CD14-positive monocyte (primary cell): ENCODE measurements at places on chromosomes 16 and 17.

DNA sequence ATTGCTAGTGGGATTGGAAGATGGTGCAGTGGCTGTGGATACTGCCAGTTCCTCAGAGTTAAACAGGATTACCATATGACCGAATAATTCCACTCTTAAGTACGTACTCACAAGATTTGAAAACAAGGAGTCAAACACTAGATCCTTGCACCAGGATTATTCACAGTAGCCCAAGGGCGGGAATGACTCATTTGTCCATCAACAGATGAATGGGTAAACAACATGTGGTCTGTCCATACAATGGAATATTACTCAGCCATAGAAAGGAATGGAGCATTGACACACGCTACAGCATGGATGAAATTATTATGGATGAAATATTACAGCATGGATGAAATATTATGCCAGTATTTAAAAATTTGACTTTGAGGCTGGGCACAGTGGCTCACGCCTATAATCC lies 9.1 kb upstream of the MAPK8IP3 start:
- DNase-seq = no peak

- DNase-seq = no peak
Measured at GRCh38 chr16:16182918-16183317, 40.4 kb downstream of the ABCC6 start.

GRCh38 chr16:54281535-54282201 lies 4.9 kb downstream of the IRX3 start:
- no peak for DNase-seq

GRCh38 chr16:67884684-67885083 lies at the start of gene NRN1L:
Gene NRN1L, plus strand, starts transcription at chr16:67884885. Its CDS starts 19 bp downstream, at chr16:67884904.
- DNase-seq = no peak

DNA sequence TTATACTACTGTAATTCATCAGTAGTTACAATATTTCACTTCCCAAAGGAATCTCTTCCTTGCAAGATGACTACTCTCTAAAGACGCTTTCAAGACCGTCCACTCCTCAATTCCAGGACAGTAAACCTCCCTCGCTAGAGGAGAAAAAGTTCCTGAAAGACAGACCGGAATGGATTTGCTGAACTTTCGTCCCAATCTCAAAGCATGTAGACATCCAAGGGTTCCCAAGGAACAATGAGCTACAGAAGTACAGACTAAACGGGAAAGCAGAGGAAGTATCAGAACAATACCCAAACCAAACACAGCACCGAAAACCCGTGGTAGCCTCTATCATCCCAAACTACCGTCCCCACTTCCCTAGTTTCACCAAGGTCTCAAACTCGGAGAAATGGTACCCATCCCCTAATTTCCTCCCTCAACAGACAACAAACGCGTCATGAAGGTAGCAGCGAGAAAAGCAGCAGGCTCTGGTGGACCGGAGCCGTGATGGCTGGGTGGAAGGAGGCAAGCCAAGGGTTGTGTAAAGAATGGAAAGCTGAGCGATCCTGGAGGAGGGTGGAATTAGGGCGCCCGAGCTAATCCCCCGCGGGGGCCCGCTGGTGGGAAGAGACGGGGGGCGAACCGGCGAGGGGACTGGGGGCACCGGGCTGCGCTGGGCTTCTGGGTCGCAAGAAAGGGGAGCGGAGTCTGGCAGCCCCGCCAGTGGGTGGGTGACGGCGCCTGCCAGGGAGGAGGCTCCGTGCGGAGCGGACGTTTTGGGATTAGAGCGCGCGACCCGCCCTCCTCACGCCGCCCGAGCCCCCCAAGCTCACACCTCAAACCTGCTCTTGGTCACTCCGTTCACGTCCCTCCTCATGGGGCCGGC lies 647 bp downstream of the FBXL20 start:
- DNase-seq = no peak

DNA sequence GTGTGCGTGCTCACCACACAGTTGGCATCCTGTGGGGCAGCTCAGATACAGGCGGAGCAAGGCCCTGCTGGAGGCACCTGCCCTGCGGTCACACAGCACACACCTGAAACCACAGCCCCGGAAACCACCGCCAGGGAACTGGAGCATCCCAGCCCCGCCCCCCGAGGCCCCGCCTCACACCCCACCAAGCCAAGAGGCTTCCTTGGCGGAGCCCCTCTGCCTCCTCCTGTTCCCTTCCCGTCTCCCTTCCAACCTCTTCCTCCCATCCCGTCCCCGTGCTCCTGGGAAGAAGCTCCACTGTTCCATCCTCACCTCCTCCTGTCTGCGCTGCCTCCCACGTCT lies 205.5 kb downstream of the NTN1 start:
- no peak for DNase-seq

DNA sequence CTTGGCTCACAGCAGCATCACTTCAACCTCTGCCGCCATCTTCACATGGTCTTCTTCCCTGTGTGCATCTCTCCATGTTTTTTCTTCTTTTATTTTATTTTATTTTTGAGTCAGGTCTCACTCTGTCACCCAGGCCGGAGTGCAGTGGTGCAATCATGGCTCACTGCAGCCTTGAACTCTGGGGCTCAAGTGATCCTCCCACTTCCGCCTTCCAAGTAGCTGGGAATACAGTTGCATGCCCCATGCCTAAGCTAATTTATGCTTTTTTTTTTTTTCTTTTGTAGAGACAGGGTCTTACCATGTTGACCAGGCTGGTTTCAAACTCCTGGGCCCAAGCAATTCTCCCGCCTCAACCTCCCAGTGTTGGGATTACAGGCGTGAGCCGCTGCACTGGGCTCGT lies 1.9 kb downstream of the NUDT7 start:
- DNase-seq = no peak

GRCh38 chr17:62670202-62670821 lies 42.8 kb downstream of the MRC2 start:
- DNase-seq = no peak

- DNase-seq = peak; percentile 9
Measured at GRCh38 chr16:82062645-82063058, 27.6 kb downstream of the HSD17B2 start.

DNA sequence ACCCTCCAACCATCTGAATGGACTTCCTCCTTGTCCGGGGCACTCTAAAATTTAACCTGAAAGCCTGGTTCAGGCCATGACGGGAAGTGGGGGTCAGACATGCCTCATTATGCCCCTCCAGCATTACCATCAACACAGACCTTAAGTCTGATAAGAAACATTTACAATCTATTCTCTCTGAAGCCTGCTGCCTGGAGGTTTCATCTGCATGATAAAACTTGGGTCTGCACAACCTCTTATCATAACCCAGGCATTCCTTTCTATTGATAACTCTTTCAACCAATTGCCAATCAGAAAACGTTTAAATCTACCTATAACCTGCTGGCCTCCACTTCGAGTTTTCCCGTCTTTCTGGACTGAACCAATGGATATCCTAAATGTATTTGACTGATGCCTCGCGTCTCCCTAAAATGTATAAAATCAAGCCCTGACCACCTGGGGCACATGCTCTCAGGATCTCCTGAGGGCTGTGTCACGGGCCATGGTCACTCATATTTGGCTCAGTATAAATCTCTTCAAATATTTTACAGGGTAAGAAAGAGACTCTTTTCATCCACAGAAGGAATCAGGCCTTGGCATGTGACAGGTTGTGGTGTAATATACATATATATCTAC lies 45.6 kb downstream of the LYRM1 start:
- no peak for DNase-seq

DNA sequence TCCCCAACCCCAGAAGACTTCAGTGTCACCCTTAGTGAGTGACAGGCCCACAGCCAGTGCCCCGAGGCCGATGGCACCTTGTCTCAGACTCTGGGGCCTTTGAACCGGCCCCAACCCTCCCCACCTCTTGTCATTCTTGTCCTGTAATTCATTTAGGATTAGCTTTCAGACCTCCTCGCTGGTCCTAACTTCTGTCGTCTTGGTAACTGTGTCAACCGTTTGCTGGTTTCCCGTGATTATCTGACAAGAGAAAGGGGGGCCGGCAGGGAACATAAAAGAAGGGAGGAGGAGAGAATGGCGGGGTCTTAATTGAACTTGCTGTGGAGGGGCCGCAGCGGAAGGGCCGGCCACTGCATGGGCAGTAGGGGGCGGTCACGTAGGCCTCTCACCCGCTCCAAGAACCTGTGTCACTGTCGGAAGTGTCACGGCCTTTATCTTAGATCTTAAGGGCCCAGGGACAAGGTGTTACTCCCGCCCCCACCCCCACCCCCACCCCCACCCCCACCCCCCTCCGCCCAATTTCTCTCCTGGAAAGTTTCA lies 46.5 kb upstream of the GSE1 start:
- DNase-seq = no peak

- no peak for DNase-seq
Measured at GRCh38 chr16:1276580-1276878, 20.7 kb downstream of the TPSD1 start.

GRCh38 chr17:74950207-74950606 lies 14.5 kb downstream of the OTOP3 start:
- DNase-seq = no peak

DNA sequence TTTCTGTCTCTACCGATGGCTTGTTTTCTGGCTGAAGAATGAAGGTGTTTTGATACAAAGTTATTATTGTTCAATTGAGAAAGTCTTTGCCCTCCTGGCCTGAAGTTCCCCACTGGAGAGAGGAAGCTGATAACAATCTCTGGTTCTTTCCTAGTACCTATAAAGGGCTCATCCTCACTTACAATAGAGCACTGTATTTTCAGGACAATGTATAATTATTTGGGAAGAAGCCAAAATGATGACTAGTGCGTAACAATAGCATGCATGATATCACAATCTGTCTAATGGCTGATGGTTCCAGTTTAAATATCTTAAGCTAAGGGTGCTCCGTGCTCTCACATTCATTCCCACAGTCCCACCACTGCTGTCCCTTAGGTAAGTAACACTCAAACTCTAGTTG lies 230.7 kb downstream of the IRX3 start:
- no peak for DNase-seq

DNA sequence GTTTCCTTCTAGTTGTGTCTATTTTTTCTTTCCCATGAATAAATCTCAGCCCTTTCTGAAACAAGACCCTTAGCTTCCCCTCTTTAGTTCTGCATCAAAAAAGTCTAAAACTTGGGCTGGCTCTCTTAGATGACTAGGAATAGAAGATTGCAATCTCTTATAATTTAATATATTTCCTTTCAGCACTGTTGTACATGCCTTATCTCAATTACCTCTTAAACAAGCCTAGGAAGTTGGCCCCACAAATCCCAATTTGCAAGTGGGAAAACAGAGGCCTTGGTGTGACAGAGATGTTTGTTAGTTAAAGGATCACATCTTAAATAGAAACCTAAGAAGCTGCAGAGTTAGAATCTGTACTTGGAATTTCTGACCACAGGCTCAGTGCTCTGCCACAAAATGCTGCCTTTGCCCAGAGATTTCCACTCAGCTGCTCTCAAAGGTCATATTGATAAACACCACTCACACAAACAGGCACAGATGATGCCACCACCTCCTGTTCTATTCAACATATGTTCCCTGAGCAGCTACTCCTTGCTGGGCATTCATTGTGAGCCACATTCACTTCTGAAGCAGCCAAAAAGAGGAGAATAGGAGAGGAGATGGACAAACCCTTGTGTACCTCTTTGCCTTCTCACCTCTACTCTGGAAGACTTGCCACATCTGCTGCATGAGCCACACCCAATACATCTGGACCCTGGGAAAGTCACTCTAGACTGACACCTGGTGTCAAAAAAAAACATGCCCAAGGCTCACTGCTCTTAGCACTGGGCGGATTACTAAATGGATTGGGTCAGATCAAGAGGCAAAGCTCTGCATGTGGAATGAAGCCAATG lies 5.5 kb downstream of the CCDC182 start:
- DNase-seq = no peak

- no peak for DNase-seq
Measured at GRCh38 chr17:76088041-76088867, 9.3 kb downstream of the ZACN start.

DNA sequence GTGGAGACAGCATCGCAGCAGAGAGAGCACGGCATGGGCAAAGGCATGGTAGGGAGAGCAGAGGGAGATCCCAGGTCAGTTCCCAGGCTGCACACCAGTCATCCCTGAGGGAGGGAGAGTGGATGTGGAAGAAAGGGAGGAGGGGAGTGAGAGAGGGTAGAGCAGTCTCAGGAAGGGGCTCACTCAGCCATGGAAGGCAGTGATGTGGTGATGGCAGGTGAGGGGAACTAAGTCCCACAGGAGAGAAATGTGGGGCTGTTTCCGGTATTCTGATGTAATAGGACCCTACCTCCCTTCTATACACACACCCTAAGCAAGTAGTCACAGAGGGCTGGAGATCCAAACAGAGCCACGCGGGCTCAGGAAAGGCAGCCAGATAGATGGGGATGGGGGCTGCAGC lies 500.3 kb upstream of the CDH11 start:
- no peak for DNase-seq

DNA sequence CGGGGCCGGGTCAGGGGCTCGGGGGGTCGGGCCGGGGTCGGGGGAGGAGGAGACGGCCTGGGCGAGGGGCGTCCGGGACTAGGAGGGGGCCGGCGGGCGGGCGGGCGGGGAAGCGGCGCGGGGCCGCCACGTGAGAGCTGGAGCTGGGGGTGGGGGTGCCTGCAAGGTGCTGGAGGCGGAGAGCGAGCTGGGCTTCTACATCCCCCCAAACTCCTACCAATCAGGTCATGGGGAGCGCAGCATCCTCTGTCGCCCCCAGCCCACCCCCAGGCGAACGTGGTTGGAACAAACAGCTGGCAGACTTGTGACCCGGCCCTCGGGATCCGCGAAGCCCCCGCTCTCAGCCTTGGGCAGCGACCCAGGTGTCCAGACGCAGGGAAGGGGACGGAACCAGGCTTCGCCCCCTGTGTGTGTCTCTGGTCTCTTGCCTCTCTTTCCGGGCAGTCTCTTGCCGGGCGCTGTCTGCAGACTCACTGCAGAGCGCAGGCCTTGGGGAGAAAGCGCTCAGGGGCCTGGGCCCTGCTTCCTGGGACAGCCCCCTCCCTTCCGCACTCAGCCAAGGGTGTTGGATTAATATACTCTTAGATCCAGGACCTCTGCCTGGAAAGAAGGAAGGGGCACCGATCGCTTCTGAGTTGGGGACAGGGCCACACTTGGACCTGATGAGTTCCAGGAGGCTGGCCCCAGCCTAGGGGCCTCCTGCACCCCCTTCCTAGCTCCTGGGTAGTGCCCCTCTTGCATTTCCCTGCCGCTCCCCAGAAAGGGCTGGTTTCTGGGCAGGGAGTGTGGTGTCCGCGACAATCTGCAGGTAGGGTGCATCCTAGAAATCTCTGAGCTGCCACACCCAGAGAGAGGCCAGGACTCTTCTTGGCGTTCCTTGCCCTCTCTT lies 722 bp downstream of the RASL10B start:
- DNase-seq = no peak

- DNase-seq = no peak
Measured at GRCh38 chr17:34683390-34683789, 104.0 kb downstream of the TMEM132E start.

GRCh38 chr17:1047177-1047878 lies 50.4 kb downstream of the TIMM22 start:
- DNase-seq = no peak

GRCh38 chr17:12726131-12726530 lies 60.4 kb downstream of the MYOCD start:
- no peak for DNase-seq

DNA sequence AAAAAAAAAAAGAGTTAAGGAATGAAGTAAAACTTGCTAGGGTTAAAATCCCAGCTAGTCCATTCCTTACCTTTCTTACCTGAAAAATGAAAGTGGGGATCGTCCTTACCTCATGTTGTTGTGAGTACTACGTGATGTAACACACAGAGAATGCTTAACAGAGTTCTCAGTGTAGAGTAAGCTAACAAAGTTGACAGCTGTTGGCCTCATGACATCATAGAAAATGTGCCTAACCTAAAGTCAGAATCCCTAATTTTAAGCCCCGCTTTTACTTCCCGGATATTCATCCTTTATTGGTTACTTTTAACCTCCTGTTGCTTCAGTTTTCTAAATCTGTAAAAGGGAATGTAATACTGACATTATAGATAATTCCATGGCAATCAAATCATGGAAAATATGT lies 505.8 kb upstream of the HSBP1 start:
- no peak for DNase-seq
